ENCODE measurements at places on chromosomes 13 and 19.

GRCh38 chr13:50291611-50292010, 276.4 kb downstream of the KCNRG start:
- ATAC-seq = no peak

GRCh38 chr19:45331411-45331810, 8.7 kb upstream of the CKM start:
- ATAC-seq = no peak

DNA sequence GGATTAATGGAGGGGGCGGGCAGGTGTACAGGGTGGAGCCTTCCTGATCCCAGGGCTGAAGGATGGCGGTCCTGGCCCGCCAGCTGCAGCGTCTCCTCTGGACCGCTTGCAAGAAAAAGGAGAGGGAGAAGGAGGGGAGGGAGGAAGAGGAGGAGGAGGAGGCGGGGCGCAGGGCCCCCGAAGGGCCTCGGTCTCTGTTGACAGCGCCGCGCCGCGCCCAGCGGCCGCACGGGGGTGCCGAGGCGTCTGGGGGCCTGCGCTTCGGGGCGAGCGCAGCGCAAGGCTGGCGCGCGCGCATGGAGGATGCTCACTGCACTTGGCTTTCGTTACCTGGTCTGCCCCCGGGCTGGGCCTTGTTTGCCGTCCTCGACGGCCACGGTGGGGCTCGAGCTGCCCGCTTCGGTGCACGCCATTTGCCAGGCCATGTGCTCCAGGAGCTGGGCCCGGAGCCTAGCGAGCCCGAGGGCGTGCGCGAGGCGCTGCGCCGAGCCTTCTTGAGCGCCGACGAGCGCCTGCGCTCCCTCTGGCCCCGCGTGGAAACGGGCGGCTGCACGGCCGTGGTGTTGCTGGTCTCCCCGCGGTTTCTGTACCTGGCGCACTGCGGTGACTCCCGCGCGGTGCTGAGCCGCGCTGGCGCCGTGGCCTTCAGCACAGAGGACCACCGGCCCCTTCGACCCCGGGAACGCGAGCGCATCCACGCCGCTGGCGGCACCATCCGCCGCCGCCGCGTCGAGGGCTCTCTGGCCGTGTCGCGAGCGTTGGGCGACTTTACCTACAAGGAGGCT, at the start of gene PPM1N:
Gene PPM1N, plus strand, starts transcription at position 33 of the 785 bp plus-strand sequence. Its CDS starts 30 bp downstream, at position 63.
- peak; percentile 19 for ATAC-seq

- no peak for ATAC-seq
These were observed 54.8 kb downstream of the EPS15L1 start for GRCh38 chr19:16416991-16417390.

DNA sequence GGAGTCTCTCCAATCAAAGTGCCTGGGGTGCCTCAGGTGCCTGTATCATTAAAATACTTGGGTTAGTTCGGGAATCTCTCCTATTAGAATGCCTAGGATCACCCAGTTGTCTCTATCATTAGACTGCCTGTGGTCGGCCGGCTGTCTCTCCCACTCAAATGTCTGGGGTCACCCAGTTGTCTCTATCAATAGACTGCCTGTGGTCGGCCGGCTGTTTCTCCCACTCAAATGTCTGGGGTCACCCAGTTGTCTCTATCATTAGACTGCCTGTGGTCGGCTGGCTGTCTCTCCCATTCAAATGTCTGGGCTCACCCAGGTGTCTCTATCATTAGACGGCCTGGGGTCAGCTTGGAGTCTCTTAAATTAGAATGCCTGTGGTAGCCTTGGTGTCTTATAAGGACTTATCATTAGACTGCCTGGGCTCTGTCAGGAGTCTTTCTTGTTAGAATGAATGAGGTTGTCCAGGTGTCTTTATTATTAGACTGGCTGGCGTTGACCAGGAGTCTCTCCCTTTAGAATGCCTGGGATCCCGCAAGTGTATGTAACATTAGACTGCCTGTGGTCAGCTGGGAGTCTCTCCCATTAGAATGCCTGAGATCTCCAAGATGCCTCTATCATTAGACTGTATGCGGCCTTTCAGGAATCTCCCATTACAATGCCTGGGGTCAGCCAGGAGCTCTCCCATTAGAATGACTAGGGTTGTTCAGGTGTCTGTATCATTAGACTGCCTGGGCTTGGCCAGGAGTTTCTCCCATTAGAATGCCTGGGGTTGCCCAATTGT, 1555.5 kb downstream of the UQCRFS1 start:
- ATAC-seq = no peak
